ENCODE measurements at places on chromosomes 2 and 18.

DNA sequence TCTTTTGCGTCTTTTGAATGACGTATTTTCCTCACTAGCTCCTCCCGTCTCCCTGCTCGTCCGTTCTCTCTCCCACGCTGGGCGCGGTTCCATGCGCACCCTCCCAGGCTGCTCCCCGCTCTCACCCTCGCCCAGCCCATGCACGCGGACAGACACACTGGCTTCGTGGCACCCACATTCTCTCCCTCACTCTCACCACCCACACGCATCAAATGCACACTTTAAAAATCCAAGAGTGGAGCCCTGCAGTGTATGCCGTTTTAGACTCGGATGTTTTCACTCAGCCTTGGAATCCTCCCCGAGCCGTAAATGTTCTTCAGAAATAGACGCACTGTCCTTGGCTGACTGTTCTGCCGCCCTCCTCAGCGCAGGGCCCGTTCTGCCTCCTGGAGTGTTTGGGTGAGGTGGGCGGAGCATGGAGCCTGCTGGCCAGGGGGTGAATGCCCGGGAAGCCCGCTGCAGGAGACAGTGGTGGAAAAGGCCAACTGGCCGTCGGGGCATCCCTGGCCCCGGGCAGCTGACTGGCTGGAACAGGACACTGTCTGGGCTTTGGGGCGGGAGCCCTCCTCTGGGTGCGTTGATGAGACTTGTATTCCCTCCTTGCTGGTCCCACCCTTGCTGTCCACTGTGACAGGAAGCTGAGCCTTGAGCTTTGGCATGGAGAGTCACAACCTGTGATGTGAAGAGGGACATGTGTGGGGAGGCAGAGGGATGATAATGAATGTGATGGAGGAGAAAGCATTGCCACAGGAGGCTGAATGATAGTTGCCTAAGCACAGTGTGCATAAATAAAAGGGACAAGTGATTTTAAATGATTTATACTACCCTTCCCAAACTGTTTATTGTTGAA is 35.4 kb upstream of the LYPD6B start:
- no peak for DNase-seq

- DNase-seq, result no peak
These were observed 35.3 kb upstream of the PPP1CB start for GRCh38 chr2:28716265-28716865.

GRCh38 chr2:105144152-105144940 is 97.2 kb upstream of the GPR45 start:
- DNase-seq, result no peak

GRCh38 chr18:33123862-33124518 is 316.5 kb downstream of the CCDC178 start:
- no peak for DNase-seq

- DNase-seq, result no peak
These were observed 879 bp upstream of the ADAM23 start for GRCh38 chr2:206442474-206442832.

GRCh38 chr18:22956226-22956625 is 23.1 kb downstream of the RBBP8 start:
- DNase-seq, result no peak

DNA sequence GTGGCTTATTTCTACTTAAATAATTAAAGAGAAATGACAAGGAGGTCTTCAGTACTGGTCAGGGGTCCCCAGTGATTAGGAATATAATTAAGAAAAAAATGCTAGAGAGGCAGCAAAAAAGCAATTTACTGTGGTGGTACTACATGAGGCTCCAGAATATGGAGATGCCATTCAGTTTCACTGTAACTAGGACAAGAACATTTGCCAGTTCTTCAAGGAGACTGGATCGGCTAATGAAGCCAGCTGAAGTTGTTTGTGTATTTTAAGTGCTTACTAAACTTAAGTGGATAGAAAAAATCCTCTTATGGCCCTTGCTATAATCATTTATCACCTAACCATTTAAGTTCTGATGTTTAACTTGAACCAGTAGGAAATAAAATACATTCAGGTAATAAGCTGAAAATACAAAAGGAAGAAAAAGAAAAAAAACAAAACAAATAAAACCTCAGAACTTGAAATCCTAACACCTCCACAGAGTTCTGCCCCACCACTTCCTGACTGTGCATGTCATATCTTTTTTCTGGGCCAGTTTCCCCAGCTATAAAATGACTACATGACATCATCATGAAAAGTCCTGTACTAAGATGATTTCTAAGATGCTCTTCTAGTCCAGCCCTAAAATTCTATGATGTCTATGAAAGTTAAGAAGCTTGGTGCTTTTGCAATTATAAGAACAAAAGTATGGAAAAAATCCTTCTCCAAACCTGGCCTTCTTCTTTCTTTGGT is 98.0 kb downstream of the TRABD2A start:
- DNase-seq, result peak; percentile 24

GRCh38 chr2:146540271-146540932 is 1304.4 kb upstream of the ACVR2A start:
- no peak for DNase-seq

DNA sequence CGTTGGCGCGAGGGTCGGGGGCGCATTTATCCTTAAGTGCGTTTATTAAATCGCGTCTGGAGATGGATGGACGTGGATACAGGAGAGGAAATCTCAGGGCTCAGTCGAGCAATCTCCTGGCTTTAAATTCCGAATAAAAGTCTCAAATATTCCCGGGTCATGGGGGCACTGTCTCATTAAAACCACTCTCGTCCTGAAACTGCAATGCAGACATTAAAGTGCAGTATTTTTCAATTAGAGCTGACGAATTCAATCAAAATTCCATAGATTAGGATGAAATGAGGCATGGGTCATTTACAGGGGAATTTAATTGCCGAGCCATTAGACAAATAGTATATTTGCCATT is 10.7 kb upstream of the GBX2 start:
- no peak for DNase-seq

DNA sequence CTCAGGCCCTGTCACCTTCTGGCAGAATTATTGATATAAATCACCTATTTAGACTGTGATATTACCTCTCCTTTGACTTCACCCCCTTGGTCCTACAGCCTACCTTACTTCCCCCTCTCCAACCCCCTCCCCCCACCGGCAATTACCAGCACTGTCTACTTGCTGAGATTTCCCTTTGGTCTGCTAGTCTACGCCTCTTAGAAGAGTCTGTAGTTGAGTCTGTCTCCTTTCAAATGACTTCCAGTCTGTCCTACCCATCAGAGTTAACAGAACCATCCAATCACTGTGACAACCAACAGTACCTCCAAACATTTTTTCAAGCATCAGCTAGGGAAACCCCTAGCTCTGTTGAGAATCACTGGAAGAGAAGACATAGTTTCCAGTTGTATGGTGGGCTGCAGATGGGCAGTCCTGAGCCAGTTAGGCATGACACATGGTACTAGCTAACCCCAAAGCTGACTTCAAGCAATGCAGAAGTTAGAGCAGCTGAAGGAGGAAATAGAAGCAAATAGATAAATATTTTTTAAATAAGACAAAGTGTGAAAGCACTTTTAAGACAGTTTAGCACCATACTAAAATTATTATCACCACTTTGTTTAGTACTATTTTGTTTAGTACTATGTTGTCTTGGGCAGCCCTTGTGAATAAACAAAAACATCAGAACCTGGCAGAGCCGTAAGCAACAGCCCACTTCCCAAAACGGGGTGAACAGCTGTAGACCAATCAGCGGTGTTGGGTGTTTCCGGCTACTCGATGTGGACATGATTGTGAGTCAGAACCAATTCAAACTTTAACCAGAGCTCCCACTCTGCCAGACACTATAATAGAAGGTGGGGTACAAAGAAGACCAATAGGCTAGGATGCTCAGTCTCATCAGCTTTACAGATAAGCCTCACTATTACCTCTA is 2.7 kb upstream of the ASNSD1 start:
- DNase-seq, result peak; percentile 29

Data from CD4-positive, alpha-beta T cell (primary cell).